ENCODE measurements at places on chromosomes 3 and 15.

- no peak for DNase-seq
Measured at GRCh38 chr15:74306781-74307217, 60.6 kb downstream of the CYP11A1 start.

DNA sequence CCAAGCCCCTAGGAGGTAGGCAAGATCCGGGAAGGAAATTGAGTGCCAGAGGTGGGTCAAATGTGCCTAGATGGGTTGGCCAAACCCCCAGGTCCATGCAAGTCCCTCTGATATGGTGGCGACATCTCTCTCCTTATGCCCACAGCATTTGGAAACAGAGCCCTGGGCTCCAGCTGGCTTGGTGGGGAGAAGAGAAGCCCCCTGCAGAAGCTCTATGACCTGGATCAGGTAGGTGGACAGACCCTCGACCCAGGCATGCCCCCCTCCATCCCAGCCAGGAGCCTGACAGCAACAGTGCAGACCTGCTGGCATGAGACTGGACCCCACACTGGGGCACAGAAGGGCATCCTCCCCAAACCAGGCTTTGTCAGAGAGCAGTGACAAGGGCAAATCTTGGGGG, 12.2 kb downstream of the CHST13 start:
- DNase-seq = no peak

DNA sequence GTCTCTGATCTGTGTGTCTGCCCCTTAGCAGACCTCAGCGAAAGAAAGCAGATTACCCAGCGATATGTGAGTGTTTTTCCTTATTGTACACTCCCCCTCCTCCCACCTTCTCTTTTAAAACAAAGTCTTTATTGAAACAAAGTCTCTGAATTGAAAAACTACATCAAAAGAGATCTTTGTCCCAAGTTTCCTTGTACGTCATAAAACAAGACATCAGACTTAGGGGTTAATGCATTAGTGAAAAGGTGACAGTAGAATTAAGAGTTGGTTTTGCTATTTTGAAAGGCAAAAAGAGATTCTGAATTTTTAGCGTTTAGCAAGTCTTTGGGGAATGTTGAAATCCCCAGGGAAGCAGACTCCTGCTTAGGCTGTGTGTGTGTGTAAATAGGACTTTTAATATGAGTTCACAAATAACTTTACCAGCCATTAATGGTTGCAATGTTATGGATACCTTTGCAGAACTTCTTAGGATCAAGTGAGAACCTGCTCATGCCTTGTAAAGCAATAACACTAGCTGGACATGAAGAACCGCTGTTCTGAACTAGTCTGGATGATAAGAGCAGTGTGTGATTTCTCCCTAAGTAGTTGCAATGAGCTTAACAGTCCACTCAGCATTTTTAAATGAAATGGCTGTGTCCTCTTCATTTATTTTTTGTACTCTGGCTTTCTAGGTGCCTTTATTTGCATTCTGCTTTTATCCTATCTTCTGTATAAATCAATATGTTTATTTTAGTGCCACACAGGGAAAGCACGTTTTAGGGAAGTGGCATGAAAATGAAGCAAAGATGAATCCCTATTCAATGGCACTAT, 136.6 kb downstream of the MCTP2 start:
- no peak for DNase-seq

GRCh38 chr3:171980578-171981270, 58.7 kb upstream of the FNDC3B start:
- DNase-seq = no peak

DNA sequence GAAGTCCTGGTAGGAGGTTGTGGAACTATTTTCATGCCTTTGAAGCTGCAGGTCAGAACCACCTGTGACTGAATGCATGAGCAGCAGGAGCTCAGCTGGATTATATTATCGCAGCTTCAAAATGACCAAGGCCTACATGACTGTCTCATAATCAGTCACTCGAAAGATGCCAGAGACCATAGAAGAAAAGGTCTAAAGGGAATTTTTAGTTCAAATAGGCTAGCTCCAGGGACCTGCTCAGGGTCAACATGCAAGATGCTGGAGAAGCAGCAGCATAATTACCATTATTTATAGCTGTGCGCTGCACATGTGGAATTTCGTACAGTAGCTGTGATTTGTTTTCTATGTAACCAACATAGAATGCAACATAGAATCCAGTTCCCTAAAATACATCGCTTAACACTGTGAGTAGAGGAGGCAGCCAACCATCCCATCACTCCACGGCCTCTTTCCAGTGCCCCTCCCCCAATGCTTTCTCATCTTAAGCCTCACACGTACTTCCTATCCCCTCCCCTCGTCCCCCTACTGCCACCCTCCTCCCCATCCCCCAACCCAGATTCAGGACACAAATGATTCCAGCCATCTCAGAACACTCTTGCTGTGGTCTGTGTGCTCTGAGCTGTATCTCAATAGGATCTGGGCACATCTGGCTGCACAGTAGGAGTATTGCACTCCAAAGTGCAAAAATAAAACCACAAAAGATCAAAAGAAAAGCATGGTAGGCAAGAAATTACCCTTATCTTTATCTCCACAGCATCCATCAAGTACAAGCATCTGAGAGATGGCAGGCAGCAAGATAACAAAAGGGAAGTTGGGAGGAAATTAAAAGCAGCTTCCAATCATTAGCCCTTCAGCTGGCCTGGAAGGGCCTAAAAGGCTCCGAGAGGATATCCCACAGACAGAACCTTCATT, 352.8 kb upstream of the SEMA6D start:
- DNase-seq = no peak

DNA sequence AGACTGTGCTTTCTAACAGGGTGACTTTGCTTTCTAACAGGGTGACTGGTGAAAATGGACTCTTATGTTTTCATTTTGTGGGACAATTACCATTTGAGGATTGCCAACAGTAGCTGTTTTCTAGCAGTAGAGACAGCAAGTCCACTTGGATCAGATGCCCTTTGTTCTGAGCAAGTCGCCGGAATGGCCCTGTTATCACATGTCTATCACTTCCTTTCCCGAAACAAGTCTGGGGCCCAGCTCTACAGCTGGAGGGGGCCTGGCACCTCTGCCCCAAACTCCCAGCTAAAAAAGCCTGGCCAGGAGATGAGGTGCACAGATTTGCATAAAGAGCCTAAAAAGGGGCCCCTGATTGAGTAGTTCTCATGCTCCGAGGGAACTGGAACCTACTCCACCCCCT, 44.6 kb downstream of the THBS1 start:
- no peak for DNase-seq

DNA sequence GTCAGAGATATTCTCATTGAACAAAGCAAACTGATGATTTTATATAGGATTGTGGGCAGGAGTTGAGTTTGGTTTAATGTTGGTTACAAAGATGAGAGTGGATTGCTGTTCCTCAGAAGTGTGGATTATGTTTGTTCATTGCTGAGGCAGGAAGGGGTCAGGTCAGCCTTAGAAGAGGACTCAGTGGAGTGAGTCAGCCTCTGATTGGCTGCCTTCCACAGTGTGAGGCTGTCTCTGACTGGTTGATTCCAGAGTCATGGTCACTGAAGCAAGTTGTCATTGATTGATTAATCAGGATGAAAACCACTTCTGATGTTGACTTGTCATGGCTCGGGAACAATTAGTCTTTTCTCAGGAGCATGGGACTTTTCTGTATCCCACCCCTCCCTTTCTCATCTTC, 36.2 kb downstream of the KBTBD12 start:
- no peak for DNase-seq

DNA sequence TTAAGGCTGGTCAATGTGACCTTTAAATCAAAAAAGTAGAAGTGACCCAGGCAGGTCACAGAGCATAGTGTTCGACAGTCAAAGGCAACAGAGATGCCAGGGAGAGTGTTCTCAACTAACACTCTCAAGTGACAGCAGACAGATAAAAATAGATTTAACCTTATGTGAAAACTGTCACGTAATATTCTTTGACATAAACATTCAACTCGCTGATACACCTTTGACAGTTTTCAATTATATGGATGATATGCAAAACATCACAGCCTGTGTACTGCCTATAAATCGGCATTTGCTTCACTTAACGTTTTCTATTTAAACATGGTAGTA, 15.5 kb downstream of the PDZRN3 start:
- no peak for DNase-seq

GRCh38 chr15:43509660-43510199, 7.7 kb upstream of the MAP1A start:
- DNase-seq = no peak

Measured in NCI-H524 treated with DMSO at 0.1 percent for 48 hours (cell line).